ENCODE measurements at places on chromosomes 1 and 21. TPM values are rescaled to one million over a fixed set of nuclear protein-coding genes. Genes with fewer than 3 reads are reported as not detected.
A peak's percentile ranks its signal among the peaks of the same experiment; 100 is the strongest.

DNA sequence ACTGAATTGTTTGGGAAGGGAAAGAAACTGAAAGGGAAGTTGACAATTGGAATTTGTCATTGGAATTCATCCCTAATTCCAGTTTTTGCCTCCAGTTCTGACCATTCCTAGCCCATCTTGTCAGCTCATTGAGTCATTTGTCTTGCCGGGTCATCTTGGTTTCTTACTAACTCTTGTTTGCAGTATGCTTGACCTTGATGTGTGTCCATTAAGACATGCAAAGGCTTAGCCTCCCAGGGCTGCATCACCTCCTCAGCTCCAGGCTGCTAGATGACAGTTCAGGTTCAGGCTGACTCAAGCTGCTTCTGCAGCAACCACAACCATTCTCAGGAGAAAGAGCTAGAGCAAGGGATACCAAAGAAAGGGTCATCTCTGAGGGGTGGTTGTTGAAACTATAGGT is 151.3 kb upstream of the PTGFR start:
- no peaks in the 10 kb centered on the region for H3K36me3 ChIP-seq
- no peak for DNase-seq
- H3K4me1 ChIP-seq, result peaks cover 2% of the 10 kb centered on the region
- H3K4me3 ChIP-seq, result no peak overlapping the region

- H3K27me3 ChIP-seq, result no peaks in the 10 kb centered on the region
- H3K27ac ChIP-seq, result peak overlapping the region; percentile 98
- peak overlapping the region; percentile 94 for H3K4me3 ChIP-seq
- H3K36me3 ChIP-seq, result no peaks in the 10 kb centered on the region
- DNase-seq, result no peak
Observed at GRCh38 chr1:228456252-228457016, 30.7 kb upstream of the RNF187 start.

GRCh38 chr1:71222668-71223067 is 141.8 kb upstream of the ZRANB2 start:
- no peaks in the 10 kb centered on the region for H3K36me3 ChIP-seq
- no peaks in the 10 kb centered on the region for H3K27me3 ChIP-seq
- H3K4me1 ChIP-seq, result no peaks in the 10 kb centered on the region
- no peak for DNase-seq
- H3K27ac ChIP-seq, result no peak overlapping the region

GRCh38 chr1:162324396-162324795 is 52.3 kb downstream of the SPATA46 start:
- DNase-seq, result no peak
- H3K27me3 ChIP-seq, result no peaks in the 10 kb centered on the region
- no peaks in the 10 kb centered on the region for H3K4me1 ChIP-seq
- no peak overlapping the region for H3K4me3 ChIP-seq
- no peak overlapping the region for H3K27ac ChIP-seq

DNA sequence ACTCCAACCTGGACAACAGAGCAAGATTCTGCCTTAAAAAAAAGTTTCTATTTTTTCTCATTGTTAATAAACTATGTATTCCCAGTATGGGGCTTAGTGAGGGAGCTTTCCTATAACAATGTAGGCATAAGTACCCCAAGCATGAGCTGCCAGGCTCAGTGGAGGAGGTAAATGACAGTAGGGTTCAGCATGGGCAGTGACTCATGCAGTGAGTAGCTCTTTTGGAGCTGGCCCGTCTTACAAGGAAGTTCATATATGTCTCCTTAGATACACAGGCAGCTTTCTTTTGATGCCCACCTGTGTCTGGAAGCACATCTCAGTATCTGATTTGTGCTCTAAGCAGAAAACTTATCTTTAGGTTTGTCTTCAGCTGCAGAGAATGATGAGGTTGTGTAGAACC is 57.9 kb downstream of the ZNF678 start:
- no peaks in the 10 kb centered on the region for H3K36me3 ChIP-seq
- no peaks in the 10 kb centered on the region for H3K27me3 ChIP-seq
- H3K4me1 ChIP-seq, result no peaks in the 10 kb centered on the region
- H3K4me3 ChIP-seq, result no peak overlapping the region
- DNase-seq, result no peak
- H3K27ac ChIP-seq, result no peak overlapping the region

CLCA1 gene
- 0.12 TPM for total RNA-seq

CASQ1 gene
- not detected for total RNA-seq

DNA sequence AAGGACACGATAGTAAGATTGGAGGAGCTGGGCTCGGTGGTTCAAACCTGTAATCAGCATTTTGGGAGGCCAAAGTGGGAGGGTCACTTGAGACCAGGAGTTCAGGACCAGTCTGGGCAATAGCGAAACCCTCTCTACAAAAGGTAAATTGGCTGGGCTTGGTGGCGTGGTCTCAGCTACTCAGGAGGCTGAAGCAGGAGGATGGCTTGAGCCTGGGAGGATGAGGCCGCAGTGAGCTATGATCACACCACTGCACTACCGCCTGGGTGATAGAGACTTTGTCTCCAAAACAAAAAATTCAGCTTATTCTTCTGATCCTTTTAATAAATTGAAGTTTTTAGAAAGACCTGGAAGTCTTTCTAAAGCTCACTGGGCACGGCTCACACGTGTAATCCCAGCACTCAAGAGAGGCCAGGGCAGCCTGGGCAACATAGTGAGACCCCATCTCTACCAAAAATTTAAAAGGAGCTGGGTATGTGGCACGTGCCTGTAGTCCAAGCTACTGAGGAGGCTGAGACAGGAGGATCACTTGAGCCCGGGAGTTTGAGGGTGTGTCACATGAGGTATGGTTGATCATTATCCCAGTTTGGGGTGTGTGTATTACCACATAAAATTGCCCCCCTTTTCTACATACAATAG is 15.3 kb downstream of the MASP2 start:
- no peak overlapping the region for H3K27ac ChIP-seq
- no peak for DNase-seq
- peaks cover 8% of the 10 kb centered on the region for H3K36me3 ChIP-seq
- H3K4me1 ChIP-seq, result no peaks in the 10 kb centered on the region
- H3K27me3 ChIP-seq, result no peaks in the 10 kb centered on the region

DNA sequence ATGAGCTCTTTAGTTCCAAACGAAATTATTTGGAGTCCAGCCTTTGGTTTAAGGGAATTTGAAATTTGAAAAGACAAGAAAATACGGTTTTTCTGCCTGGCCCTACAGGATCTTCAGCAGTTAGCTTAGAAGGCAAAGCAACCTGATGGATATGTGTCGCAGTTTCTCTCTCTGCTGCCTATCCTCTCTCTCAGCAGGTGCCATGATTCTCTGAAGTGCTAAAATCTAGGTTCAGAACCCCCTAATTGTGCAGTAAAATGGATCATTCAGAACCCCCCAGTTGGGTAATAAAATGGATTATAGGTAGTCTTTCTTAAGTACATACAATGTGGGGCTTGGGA is 446 bp upstream of the DEPDC1 start:
- DNase-seq, result no peak
- H3K27ac ChIP-seq, result no peak overlapping the region
- H3K36me3 ChIP-seq, result peaks cover 4% of the 10 kb centered on the region

ZNF683 gene
- not detected for total RNA-seq

- H3K4me1 ChIP-seq, result no peaks in the 10 kb centered on the region
- no peak overlapping the region for H3K27ac ChIP-seq
- no peak for DNase-seq
Observed at GRCh38 chr21:14672466-14672865, 126.4 kb upstream of the SAMSN1 start.

DNA sequence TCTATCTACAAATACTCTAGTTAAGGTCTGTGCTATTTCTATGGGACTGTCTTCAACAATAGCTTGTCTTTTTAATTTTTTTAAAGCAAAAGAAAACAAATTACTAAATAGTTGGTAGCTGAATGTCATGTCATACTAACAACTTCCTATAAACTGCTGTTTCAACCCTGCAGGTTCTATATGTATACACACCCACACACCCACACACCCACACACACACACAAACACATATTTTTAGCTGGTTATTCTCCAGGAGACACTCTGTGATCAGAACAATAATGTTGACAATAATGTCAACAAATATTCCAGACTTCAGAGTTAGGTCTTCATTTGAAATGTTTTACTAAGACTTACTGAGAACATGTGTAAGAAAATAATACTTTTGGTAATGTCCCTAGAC is 66.7 kb downstream of the AK5 start:
- no peaks in the 10 kb centered on the region for H3K27me3 ChIP-seq
- DNase-seq, result no peak
- no peak overlapping the region for H3K4me3 ChIP-seq
- H3K27ac ChIP-seq, result no peak overlapping the region
- H3K36me3 ChIP-seq, result no peaks in the 10 kb centered on the region
- H3K4me1 ChIP-seq, result no peaks in the 10 kb centered on the region

- H3K4me1 ChIP-seq, result no peaks in the 10 kb centered on the region
- no peak for DNase-seq
- no peaks in the 10 kb centered on the region for H3K27me3 ChIP-seq
- no peak overlapping the region for H3K27ac ChIP-seq
Observed at GRCh38 chr1:221149111-221149510, 269.9 kb downstream of the HLX start.

DNA sequence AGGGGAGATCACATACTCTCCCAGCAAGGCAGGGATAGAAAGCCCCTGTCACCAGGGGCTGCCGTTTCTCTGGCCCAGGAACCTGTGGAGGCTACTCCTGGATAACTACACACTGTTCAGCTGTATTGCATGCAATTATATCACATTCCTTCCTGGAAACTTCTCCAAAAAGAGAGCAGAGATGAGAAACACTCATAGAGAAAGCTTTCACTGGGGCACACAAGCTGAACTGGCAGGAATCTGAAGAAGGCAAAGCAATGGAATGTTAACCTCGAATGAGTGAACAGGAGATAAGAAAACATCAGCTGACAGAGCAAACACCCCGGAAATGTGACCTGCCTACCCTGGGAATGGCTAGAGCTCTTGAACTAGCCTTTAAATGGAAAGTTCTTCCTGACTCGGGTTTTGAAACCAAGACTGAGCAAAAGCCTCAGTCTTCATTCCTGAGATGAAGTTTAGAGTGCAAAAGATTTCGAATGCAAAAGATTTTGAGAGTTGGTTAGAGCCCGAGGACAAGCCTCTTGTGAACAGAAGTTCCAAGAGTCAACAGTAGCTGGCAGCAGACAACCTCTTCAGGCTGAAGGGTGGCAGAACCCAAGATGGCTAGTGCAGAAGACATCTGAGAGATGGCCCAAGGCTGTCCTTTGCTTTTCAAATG is 32.3 kb downstream of the CCN1 start:
- no peak for DNase-seq
- no peak overlapping the region for H3K27ac ChIP-seq
- H3K27me3 ChIP-seq, result no peaks in the 10 kb centered on the region
- H3K4me1 ChIP-seq, result peaks cover 26% of the 10 kb centered on the region

GRCh38 chr1:197159461-197159860 is 13.0 kb upstream of the ASPM start:
- no peak for DNase-seq
- H3K27me3 ChIP-seq, result no peaks in the 10 kb centered on the region
- H3K27ac ChIP-seq, result no peak overlapping the region
- no peaks in the 10 kb centered on the region for H3K36me3 ChIP-seq
- H3K4me1 ChIP-seq, result no peaks in the 10 kb centered on the region

EFNA1 gene
- 19.7 TPM for total RNA-seq

All from HCT116 (cell line).